ENCODE measurements at places on chromosomes 7 and 10.

DNA sequence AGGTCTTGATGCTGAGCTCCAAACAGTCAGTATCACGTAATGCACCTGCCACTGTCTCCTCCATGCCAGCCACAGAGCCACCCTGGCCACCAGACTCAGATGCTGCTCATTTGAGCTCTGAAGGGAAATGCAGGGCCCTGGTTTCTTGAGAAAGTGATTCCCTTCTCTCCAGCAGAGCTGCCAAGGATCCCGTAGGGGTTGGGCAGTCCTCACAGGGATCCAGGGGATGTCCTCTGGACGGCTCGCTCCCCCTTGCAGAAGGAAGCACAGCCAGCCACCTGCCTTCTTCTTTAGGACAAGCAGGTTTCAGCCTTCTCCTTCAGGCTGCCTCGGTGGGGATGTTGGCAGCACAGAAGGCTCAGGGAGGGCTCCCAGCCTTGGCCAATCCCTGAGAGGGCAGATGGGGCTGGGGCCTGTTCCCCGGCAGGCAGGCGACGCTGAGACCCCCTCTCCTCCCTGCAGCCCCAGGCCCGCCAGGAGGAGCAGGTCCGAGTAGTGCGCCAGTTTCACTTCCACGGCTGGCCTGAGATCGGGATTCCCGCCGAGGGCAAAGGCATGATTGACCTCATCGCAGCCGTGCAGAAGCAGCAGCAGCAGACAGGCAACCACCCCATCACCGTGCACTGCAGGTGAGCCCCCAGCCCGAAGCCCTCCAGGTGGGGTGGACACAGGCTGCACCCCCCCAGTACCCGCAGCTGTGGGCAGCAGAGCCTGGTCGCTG, 48.9 kb downstream of the MKI67 start:
- DNase-seq: no peak

GRCh38 chr7:157139810-157140510, 1.2 kb downstream of the UBE3C start:
- DNase-seq: no peak

GRCh38 chr10:68813559-68813958, 13.8 kb upstream of the STOX1 start:
- no peak for DNase-seq

DNA sequence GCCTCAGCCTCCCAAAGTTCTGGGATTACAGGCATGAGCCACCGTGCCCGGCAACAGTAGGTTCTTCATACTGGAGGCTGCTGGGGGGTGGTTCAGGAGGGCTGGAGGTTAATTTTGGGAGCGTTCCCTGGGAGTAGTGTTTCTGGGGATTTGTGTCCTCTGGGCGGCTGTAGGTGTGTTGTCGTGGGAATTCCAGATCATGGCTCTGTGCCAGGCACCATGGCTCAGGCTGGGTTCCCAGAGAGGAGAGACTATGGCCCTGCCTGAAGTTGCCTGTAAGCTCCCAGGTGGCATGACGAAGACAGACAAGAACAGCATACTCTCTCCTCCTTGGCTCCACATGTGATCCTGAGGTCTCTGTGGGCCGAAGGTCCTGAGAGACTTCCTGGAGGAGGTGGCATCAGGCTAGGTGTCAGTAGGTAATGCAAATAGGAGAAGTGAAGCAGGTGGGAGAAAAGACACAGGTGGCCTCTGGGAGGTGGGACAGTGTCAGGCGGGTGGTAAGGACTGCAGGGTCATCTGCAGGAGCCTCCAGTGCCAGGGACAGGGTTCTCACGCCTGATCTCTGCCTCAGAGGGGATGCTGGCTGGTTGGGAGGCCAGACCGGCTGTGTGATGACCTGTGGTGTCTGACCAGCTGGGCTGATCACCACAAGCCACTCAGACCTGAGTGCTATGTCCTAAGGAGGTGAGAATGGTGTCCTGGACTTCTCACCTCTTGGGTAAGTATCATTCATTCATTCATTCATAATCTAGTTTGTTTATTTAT, 18.7 kb downstream of the CLIP2 start:
- no peak for DNase-seq

DNA sequence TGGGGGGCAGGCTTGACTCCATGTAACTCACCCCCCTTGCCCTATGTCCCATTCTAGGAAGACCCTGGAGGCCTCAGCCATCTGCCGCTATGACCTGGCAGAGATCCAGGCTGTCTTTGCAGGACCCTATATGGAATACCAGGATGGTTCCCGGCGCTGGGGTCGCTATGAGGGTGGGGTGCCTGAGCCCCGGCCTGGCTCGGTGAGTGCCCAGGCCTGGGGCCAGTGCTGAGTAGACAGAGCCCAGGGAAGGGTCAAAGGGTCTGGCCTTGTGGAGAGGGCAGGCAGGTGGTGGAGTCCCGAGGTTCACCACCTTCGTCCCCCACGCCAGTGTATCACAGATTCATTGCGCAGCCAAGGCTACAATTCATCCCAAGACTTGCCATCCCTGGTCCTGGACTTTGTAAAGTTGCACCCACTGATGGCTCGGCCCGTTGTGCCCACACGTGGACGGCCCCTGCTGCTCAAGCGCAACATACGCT, 7.5 kb downstream of the MRPL43 start:
- no peak for DNase-seq

GRCh38 chr7:188727-189500, 3.5 kb upstream of the FAM20C start:
- DNase-seq: no peak

DNA sequence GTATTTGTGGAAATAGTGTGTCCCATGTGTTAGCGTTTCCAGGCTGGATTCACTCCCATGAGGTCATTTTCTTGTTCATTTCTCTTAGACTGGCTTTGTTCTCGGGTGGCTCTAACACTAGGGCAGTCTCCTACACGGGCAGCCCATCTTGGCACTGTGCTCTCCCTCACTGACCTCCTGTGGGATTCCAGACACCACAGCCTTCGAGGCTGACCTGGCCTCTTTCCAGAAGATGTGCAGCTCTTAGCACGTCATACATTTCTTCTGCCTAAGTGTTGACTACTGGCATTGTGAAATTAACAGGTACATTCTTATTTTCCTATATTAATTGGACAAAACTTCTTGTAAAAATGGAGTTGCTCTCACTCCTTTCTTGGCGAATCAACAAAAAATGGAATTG, 72.8 kb downstream of the INSYN2A start:
- DNase-seq: no peak

Measured in effector CD4-positive, alpha-beta T cell (primary cell).